ENCODE measurements at places on chromosomes 4 and X.
A peak's percentile ranks its signal among the peaks of the same experiment; 100 is the strongest.

- no peak for DNase-seq
Observed at GRCh38 chrX:104166735-104167436, 633 bp downstream of the FAM199X start.

GRCh38 chrX:131279617-131280016 is 9.5 kb downstream of the IGSF1 start:
- DNase-seq = no peak

- DNase-seq = no peak
Observed at GRCh38 chr4:174316546-174316945, 32.8 kb downstream of the CEP44 start.

- no peak for DNase-seq
Observed at GRCh38 chrX:149372866-149373265, 132.2 kb downstream of the IDS start.

DNA sequence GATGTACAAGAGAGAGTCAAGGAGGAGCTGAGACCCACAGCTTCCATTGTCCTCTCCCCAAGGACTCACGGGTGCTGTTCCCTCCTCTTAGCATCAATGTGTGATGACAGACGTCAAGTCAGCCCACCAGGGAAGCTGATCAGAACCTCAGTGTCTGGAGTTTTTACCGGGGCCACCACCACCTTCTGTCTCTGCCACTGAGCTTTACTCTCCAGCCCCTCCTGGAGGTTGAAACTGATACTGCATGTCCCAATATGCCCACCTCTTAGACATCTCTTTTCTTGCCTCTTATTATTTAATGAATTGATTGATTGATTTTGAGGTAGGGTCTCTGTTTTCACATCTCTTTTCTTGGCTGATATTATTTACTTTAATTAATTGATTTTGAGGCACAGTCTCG is 10.3 kb upstream of the AKAP17A start:
- DNase-seq = peak; percentile 72

- DNase-seq = no peak
Observed at GRCh38 chr4:3361896-3362295, 69.1 kb downstream of the RGS12 start.

GRCh38 chr4:155667568-155668511 is 1.2 kb downstream of the GUCY1A1 start:
- DNase-seq = peak; percentile 39

DNA sequence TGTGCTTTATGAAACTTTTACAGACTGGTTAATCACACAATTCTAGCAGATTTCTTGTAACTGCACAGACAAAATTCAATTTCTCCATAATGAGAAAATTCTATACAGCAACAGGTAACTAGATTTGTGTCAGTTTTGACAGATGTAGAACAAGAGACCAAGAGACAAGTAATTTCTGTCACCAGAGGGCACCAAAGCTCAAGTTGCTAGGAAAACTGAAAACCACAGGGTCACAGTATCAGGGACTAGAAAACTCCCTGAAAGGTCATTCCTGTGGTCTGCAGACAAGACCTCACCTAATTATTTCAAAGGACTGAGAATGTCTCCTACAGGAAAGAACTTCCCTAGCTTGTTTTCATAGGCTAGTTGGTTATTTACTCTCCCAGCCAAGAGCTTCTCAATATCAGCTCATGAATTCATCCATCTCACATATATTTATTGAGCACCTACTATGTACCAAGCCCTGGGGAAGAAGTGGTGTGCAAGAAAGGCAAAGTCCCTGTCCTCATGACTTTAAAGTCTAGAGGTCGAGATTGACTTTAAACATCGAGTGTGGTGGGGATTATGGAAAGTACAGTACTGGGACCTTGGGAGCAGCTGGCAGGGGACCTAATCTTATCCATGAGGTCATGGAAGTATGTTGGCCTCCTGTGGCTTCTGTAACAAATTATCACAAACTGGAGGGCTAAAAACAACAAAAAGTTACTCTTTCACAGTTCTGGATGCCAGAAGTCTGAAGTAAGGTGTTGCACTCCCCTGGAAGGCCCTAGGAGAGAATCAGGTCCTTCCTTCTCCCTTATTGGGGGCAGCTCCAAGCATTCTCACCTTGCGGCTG is 47.8 kb upstream of the SETD7 start:
- DNase-seq = no peak

DNA sequence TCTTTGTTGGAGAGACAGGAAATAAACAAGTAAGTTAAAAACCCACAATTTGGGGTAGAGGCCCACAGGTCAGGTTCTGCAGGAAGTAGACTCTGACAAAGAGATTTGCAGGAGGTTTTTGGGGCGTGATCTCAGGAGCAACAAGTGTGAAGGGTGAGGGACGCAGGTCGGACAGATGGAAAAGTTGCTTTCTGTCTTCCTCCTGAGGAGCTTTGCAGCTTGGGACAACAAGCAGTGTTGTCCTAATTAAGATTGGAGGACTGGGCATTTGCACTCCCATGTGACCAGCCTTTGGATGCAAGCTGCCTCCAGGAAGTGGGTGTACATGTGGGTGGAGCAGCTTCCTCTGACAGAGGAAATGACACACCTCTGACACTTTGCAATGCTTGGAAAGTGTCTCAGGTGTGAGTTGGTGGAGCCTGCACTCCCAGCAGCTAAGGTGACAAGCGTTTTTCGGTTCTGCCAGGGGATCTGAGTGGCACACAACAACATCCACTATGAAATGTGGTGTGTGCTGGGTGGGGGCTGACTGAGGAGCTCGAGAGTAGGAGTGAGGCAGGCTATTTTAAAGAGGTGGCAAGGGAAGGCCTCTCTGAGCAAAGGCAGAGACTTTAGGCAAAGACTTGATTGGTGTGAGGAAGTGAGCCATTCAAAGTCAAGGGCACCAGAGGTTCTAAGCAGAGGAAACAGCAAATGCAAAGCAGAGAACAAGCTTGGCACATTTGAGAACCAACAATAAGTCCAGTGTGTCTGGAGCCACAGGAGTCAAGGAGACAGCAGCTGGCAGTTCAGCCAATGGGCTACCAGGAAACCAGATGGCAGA is 339.8 kb upstream of the GATB start:
- DNase-seq = peak; percentile 77

DNA sequence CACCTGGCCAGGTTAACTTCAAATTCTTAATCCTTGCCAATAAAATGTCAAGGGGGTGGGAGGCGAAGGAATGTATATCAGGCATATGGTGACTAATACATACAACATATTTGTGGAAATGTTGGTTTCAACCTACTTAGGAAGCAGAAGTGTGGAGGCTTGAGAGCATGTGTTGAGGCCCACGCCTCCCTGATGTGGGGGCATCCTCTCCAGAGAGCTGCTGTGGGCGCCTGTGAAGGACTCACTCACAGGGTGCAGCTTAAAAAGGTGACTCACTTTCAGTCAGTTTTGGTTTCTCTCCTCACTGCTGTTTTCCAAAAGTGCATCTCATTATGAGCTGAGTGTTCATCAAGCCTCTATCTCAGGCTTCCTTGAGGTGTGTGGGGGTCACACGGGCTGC is 27.5 kb downstream of the LNX1 start:
- no peak for DNase-seq

- no peak for DNase-seq
Observed at GRCh38 chrX:154712781-154713740, 37.8 kb downstream of the GAB3 start.

DNA sequence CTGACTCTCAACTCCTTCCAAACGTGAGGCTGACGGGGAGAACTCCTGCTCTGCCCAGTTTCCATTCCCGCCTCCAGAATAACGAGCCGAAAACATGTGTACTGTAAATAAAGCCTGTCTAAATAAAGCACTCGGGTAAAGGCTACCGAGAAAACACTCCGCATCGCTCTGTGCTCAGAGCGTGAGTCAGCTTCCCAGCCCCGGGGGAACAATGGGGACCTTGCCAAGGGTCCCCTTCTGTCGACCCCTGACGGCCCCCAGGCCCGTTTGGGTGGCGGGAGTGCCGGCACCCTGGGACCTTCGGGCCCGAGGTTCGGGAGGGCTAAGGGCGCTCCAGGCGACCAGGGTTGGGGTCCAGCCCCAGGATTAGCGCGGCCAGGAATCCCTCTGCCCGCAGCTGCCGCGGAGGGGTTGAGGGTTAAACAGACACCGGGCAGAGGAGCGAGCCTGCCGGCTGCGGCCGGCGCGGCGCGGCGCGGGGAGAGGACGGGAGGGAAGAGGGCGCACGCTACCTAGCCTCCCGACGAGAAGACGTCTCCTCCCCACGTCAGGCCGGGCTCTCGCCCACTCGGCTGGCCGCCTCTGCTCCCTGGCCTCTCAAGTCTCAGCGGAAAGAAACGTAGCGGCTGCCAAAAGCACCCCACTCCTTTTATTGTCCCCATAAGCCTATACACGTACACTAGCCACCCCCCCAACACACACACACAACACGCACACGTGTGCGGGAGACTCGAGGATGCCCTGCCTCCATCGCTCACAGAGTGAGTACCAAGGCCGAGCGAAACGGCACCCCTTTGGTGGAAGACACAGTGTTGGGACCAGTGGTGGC is 85.5 kb downstream of the BCOR start:
- peak; percentile 68 for DNase-seq

DNA sequence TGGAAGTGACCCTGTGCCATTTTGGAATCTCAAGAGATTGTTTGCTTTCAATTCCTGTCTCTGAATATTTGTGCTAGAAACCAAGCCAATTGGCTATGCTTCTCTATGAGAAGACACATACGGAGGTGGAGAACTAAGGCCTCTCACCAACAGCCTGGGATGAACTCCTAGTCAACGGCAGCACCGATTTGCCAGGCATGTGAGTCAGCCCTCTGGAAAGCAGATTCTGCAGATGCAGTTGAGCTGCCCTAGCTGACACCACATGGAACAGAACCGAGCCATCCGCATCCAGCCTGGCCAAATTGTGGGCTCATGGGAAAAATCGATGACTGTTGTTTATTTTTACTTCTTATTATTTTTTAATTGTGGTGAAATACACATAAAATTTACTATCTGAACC is 58.2 kb upstream of the WDFY3 start:
- DNase-seq = no peak

DNA sequence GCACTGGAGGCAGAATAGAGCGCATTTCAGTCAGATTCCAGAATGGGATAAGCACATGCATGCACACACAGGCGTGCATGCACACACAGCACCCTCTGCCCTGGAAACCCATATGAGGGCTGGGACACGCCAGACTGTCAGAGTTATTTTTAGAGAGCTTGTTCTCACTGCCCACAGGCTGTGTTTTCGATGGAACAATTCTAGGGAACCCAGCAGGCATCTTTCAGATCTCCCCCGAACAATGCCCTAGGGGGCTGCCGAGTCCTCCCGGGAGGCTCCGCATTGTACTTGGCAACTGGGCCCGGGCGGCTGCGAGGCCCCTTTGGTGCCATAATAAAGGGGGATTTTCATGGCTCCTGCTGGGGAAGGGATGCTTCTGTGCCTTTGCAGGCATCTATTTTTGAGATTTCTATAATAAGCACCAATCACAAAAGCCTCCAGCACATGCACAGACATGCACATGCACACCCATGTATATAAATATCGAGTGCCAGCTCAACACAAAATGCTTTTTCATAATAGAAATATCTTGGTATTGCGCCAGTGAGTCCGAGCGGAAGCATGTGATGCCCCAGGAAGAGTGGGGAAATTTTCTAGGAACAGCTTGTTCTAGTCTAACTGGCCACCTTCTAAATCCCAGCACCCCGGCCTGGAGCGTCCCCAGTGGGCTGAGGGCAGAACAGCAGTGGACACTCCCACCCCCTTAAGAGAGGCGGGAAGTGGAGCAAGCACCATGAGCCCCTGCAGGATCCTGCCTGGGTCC is 88.5 kb downstream of the PHKA2 start:
- DNase-seq = no peak

- no peak for DNase-seq
Observed at GRCh38 chr4:106494066-106494465, 125.5 kb upstream of the GIMD1 start.

GRCh38 chrX:65751519-65751918 is 84.1 kb downstream of the MSN start:
- DNase-seq = no peak

GRCh38 chrX:42460706-42461105 is 317.3 kb downstream of the PPP1R2C start:
- DNase-seq = no peak

DNA sequence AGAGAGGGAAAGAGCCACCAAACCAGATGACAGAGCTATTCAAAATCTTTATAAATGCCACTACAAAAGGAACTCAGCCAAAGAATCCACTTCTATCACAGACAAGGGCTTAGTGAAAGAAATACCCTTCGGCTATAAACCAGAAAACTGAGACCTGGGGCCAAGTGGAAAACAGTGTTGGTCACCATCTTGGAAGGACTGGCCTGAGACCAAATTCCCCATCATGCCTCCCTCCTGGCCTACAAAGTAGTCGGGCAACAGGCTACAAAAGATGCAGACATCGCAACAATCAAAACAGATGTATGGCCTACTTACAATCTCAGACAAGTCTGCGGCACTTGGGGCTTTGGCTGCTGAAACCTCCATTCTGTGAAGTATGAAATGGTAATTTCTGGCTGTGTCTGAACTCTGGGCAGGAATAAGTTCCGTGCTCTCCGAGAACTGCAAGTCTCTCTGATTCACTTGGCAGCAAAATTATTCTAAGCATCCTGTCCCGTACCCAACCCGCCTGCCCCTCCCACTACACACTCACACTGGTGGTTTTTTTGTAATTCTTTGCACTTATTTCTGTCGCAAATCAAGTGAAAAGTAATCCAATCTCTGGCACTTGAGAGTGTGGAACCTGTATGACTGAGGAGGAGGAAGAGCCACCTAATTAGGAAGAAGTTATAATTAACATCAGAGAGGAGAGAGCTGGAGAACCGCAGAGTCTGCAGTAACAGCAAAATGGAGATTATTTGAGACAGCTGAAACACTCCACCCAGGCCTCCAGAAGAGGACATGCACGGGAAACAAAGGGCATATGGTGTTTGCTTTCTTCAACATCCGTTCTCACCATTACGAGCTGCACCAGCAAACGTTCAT is 87.8 kb downstream of the SH3KBP1 start:
- peak; percentile 49 for DNase-seq
